Activated CD8-positive, alpha-beta memory T cell treated with anti-CD3 and anti-CD28 coated beads, Interleukin-2, amount 50 U/mL, for 48 hours (primary cell): ENCODE measurements at places on chromosomes 5 and 9.

GRCh38 chr5:54673523-54674225, 156.1 kb downstream of the SNX18 start:
- no peak for DNase-seq

DNA sequence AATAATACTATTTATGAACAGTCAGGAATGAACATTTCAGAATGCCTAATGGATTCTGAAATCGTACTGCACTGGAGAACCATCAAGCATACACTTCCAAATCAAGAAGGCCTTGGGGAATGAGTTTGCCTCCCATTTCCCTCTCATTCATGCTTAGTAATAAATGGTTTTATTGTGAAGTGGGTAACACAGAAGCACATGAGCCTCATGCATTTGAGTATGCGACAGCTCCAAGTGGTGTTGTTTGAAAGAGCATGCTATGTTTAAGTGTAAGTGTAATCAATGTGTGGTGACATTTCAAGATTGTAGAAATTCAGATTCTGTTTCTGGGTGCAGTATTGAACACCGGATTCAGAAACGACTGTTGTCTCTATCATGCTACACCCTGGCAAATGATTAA, 60.0 kb downstream of the SGCD start:
- no peak for DNase-seq

GRCh38 chr5:50653946-50654345, 12.5 kb upstream of the PARP8 start:
- no peak for DNase-seq

- DNase-seq, result no peak
Observed at GRCh38 chr5:174231956-174232487, 186.5 kb downstream of the NSG2 start.

GRCh38 chr9:92992549-92992948, 45.2 kb downstream of the FGD3 start:
- DNase-seq, result no peak
